ENCODE measurements at places on chromosomes 2 and 18. TPM values are rescaled to one million over a fixed set of nuclear protein-coding genes. Genes with fewer than 3 reads are reported as not detected.

TOGARAM2 gene
- not detected for polyA plus RNA-seq

LIMS4 gene
- polyA plus RNA-seq = 18.3 TPM

SERPINB11 gene
- polyA plus RNA-seq = not detected

TRAPPC8 gene
- 23.1 TPM for polyA plus RNA-seq

TMEM198 gene
- polyA plus RNA-seq = not detected

All from endothelial cell of umbilical vein (primary cell).